ENCODE measurements at places on chromosomes 1 and 21. TPM values are rescaled to one million over a fixed set of nuclear protein-coding genes. Genes with fewer than 3 reads are reported as not detected.

Gene NTNG1
- 1.6 TPM for total RNA-seq

Gene OR2AK2
- 0.10 TPM for total RNA-seq

Gene SLC1A7
- 0.94 TPM for total RNA-seq

Gene CHIA
- total RNA-seq: under 0.01 TPM

Gene LRRN2
- total RNA-seq: not detected

Gene KCNA3
- 143 TPM for total RNA-seq

Gene AMY2A
- total RNA-seq: not detected

Gene DIO1
- 0.21 TPM for total RNA-seq

Gene CHRNB2
- not detected for total RNA-seq

Gene SYCP1
- total RNA-seq: not detected

Gene GPX7
- total RNA-seq: 13.0 TPM

Gene RGS8
- not detected for total RNA-seq

Gene ARHGAP29
- total RNA-seq: 0.10 TPM

Gene SYPL2
- total RNA-seq: not detected

Gene PKP1
- not detected for total RNA-seq

Gene CNTN2
- 0.21 TPM for total RNA-seq

Gene RUNX3
- 76.4 TPM for total RNA-seq

Gene BCAN
- not detected for total RNA-seq

Gene MNDA
- 31.8 TPM for total RNA-seq

All from mononuclear cell (primary cell).